ENCODE measurements at places on chromosomes 4 and X.

DNA sequence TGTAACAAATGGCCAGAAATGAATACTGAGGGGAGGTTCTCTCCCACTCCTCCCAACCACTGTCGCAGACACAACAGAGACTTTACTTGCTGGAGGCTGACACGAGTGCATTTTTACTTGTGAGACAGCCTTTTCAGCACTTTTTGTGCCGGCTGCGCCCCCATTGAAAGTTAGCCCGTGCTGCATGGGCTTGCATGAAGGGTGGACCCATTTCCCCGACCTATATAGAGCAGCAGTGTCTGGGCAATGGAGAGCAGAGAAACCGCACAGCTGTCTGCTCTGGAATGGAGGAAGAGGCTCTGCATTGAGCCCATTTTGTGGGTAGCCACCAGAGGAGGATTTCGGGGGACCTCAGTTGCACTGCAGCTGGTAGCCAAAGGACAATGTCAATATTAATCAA, 208.8 kb downstream of the UGT8 start:
- DNase-seq = no peak

GRCh38 chrX:123513585-123514278, 219.1 kb downstream of the THOC2 start:
- DNase-seq = no peak

- no peak for DNase-seq
Measured at GRCh38 chrX:152520653-152521052, 69.5 kb upstream of the GABRA3 start.

DNA sequence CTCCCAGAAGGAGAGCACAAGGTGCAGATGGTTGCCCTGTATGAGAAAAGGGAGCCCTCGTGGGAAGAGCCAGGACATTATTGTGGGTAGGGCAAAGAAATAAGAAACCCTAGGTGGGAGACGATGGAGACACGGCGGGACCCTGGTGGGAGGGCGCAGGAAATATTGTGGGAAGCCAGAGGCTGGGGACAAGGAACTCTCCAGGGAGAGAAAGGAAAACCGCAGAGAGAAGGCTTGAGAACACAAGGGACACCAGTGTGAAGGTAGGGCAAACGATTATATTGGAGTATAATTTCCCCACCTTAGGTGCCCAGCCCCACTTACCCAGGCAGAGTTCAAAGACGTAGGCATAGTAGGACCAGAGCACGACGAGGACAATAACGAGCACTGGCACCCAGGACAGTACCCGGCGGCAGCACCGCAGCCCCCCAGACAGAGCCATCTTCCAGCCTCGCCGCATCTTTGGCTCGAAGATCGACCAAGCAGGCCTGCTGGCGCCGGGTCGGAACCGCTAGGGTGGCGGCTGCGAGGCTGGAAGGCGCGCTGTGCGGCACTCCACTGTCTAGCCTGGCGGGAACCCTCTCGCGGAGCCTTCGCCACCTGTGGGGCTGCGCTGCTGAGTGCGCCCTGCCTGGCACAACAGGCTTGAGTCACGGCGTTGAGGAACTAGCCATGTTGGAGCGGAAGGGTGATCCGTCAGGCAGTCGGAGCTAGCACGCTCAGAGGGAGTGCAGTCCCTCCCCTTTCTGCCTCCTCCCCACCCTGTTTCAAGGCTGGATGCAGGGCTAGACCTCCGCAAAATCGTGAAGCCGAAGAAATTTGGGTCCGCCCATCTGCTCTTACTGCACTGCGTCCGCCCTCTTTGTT, at the start of gene ZDHHC15:
TSS of gene ZDHHC15 (minus strand) at position 473 of the 867 bp plus-strand sequence. CDS start at position 460, 13 bp downstream.
- no peak for DNase-seq

Measured in non-pigmented ciliary epithelial cell (primary cell).